ENCODE measurements at places on chromosomes 1 and 21.

- peak; percentile 86 for DNase-seq
Measured at GRCh38 chr1:11681071-11681771, at the start of gene MAD2L2. MAD2L2 (minus strand) TSS chr1:11681148; CDS start chr1:11680601, 547 bp downstream.

DNA sequence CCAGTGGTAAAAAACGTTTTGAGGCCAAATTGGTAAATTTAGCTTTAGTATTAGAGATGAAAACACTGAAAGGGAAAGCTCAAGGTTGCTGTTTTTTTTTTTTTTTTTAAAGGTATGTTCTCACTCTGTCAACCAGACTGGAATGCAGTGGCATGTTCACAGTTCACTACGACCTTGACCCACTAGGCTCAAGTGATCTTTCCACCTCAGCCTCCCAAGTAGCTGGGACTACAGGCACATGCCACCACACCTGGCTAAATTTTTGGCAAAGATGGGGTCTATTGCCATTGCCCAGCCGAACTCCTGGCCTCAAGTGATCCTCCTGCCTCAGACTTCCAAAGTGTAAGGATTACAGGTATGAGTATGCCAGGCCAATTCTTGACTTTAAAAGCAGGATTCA, 18.9 kb downstream of the LRIF1 start:
- DNase-seq: no peak

- DNase-seq: no peak
Measured at GRCh38 chr1:3914911-3915310, 14.8 kb upstream of the C1orf174 start.

DNA sequence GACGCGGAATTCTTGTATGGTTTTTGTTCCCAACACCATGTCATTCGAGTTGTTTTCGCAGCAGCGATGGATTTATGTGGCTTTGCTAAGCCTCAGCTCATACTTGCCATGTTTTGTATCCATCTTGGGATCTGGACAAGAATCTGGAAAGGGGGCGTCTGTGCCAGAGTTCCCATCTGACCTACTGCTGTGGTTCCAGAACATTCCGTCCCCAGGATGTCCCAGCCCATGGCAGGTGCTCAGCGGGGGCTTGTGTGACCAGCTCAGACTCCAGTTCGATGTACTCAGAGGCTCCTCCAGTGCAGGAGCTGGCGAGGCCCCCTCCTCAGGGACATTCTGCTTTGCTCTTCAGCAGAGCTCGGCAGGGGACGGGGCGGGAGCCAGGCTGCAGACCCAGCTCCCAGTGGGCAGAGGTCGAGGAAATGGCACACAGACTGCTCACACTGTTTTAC, 24.0 kb upstream of the ADARB1 start:
- no peak for DNase-seq

DNA sequence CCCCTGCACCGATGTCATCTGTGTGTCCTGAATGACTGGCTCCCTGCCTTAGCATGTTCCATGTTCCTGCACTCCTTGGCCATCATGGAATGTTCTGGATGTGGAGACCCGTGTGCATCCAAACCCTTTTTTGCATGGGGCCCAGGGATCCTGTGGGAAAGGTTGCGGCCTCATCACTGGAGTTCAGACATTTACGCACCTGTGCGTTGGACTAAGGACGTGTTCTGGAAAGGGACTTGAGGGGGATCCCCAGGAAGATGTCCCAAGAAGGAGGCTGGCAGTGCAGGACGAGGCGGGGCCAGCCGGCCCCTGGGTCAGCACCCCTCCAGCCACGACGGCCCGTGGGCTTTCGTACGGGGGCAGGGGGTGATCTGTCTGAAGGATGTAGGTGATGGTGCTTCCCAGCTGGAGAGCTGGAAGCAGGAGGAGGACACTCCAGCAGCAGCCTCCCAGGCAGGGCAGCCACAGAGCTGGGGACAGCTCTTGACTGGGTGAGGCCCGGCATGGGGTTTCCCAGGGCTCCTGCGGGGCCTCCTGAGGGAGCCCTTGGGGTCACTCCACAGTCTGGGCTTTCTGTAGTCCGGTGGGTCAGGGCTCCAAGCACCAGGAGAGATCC, 67.2 kb downstream of the SCCPDH start:
- DNase-seq: no peak

- DNase-seq: peak; percentile 42
Measured at GRCh38 chr1:31181515-31182343, 58.0 kb downstream of the NKAIN1 start.

DNA sequence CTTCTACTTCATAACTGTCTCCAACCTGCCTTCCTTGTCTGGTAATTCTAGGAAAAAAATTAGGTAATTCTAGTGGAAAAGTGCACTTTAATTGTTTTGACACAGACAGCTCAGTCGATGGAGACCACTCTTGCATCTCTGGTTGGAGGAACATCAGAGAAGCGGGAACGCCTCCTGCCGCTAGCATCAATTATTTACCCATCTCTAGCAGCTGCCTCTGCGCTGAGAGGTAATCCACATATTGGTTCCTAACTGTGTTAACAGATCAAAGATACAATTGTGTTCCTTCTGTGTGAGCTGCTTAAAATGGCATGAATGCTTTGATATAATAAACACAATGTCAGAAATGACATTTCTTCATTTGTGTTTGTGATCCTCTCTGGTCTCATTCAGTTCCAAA, 33.3 kb downstream of the C2CD2 start:
- no peak for DNase-seq

DNA sequence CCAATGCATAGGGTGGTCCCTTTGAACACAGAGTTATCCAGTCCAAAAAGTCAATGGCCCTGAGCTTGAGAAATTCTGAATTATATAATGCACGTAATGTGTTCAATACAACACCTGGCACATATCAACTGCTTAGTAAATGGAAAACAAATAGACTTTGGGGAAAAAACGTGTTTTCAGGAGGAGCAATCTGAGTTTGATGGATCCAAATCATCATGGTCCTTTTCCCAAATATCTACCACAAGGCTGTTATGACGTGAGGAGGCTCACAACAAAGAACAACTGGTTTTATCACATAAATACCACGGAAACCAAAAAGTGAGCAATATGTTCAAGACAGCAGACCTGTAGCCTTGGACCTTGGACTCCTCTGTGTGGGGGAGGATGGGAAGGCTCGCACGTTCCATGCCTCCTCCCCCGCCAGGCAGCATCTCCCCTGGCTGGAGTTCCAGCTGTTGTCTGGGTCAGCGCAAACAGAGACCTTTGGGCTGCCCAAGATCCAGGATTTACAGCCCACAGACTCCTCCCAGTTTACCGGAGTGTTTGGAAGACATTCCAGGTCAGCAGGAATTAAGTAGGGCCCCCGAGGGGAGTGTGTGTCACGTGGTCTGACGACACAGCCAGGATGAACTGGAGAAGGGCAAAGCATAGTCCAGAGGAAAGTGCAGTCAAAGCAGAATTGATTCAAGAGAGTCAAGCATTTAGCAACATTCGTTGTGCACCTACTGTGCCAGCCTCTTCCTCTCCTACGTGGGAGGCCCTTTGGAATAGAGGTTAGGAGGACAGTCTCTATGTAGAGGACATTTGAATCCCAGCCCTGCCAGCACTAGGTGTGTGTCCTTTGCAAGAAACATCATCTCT, 32.2 kb upstream of the MED18 start:
- DNase-seq: no peak

- DNase-seq: no peak
Measured at GRCh38 chr1:53579221-53580008, 120.2 kb downstream of the DMRTB1 start.

DNA sequence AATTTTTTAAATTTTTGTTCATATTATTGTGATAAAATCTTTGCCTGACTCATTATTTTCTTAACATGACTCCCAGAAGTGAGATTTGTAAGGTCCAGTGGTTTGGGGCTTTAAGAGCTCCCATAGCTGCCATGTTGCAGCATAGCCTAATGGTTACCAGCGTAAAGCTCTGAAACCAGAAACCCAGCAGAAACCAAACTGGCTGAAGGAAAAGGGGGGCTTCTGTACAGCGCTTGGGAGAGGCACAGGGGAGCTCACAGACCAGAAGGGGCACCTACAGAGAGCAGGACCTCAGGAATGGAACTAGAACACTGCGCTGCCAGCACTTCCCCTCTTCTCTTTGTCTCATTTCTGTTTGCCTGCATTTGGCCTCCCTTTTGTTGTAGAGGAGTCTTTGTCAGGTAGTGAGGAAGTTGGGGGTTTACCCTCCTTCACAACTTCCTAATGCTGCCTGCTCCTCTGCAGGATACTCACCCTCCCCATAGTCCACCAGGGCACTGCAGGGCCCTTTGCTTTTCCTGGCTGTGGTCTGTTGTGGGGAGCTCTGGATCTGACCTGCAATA, 2.6 kb upstream of the PYCR2 start:
- DNase-seq: no peak

DNA sequence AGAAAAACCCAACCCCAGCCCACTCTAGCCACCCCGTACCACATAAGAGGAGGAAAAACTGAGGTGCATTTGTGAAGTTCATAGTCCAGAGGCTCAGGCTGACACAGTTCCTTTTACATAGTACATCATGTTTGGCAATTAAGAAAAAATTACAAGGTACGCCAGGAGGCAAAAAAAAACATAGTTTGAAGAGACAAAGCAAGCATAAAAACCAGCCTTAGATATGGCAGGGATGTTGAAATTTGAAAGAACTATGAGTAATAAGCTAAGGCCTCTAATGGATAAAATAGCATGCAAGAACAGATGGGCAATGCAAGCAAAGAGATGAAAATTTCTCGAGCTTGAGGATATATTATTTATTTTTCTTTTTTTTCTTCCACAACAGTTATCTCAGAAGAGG, 31.9 kb downstream of the MIXL1 start:
- DNase-seq: no peak

GRCh38 chr1:158814970-158815369, 16.2 kb upstream of the MNDA start:
- DNase-seq: no peak

GRCh38 chr1:231986631-231987336, 360.2 kb downstream of the DISC1 start:
- DNase-seq: no peak

DNA sequence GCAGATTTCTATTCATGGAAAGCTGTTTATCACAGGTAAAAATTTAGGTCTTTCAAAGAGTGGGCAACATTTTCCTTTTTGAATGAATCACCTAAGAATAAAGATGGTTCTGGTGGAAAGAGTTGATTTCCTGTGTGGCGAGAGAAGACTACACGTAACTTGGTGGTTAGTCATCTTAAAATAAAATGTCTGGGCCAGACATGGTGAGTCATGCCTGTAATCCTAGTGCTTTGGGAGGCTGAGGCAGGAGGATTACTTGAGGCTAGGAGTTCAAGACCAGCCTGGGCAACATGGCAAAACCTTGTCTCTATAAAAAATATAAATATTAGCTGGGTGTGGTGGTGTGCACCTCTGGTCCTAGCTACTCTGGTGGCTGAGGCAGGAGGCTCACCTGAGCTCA, 65.7 kb downstream of the DISP1 start:
- DNase-seq: no peak

GRCh38 chr1:203096566-203096965, 10.8 kb upstream of the MYOG start:
- DNase-seq: no peak

DNA sequence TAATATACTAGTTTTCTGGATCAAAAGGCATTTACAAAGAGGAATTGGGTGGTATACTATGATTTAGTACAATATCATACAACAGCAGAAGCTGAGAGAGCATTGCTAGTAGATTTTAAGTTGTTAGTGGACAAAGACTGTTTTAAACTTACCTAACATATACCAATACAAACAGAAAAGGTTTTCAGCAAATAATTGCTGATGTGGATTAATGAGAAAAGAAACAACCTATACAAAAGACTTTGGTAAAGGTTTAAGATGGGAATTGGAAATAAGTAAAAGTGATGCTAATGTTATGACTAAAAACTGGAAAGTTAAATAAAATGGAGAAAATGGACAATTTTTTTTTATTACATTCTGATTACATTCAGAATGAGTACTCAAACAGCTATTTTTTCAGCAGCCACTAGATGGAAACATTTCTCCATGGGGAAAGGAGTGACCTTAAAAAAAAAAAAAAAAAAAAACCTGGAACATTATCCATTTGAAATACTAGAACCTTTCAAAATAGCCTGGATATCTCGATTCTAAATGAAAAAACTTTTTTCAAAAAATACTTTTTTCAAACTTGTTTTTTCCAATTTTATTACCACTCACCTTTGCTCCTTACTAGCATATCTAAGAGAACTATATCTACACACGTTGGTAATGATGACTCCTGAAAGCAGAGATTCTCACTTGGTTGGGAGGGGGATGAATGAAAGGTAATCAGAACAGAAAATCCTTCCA, 55.4 kb downstream of the EPRS1 start:
- DNase-seq: peak; percentile 45

DNA sequence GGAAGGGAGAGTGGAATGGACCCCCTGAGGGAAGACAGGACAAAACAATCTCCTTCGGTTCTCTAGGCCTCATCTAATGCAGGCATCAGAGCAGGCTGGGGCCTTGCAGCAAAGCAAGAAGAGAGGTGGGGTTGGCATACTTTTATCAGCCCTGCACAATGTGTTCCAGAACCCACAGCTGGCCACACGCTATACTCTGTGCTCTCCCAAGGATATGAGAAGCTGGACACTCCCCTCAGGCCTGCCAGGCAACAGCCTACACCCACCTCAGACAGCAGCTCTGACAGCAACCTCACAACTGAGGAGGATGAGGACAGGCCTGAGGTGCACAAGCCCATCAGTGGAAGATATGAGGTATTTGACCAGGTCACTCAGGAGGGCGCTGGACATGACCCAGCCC, 27.3 kb downstream of the LY9 start:
- DNase-seq: no peak

DNA sequence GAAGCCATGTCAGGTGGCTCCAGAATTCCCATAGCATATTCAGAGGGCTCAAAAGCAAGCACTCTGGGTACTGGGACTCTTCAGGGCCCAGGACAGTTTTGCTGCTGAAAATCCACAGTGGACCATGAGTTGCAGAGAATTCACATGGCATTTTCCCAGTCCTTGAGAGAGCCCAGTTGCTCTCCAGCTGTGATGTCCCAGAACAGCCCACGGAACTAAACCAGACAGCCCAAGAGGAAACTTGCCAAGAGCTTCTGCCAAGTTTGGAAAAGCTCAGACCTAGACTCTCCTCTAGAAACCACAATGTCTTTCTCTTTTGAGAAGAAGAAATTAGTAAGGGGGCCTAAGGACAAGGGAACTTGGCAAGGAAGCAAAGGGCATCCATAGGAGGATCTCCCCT, 69.4 kb downstream of the RGS2 start:
- DNase-seq: no peak

- DNase-seq: no peak
Measured at GRCh38 chr21:38951095-38951730, 145.5 kb downstream of the ETS2 start.

DNA sequence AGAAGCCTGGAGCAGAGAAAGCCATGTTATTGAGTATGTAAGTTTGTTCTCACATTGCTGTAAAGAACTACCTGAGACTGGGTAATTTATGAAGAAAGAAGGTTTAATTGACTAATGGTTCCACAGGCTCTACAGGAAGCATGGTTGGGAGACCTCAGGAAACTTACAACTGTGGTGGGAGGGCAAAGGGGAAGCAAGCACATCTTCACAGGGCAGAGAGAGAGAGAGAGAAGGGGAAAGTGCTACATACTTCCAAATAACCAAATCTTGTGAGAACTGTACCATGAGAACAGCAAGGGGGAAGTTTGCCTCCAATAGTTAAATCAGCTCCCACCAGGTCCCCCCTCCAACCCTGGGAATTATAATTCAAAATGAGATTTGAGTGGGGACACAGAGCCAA, 302.7 kb downstream of the ST6GALNAC3 start:
- no peak for DNase-seq

- no peak for DNase-seq
Measured at GRCh38 chr21:44498280-44499210, 41.5 kb downstream of the KRTAP10-1 start.

Measured in MM.1S (cell line).